ENCODE measurements at places on chromosomes 1 and 21.

GRCh38 chr1:232011961-232012360 is 385.4 kb downstream of the DISC1 start:
- H3K36me3 ChIP-seq = no peaks in the 10 kb centered on the region
- no peaks in the 10 kb centered on the region for H3K27me3 ChIP-seq
- no peak overlapping the region for H3K27ac ChIP-seq
- peaks cover 3% of the 10 kb centered on the region for H3K4me1 ChIP-seq
- H3K4me3 ChIP-seq = no peak overlapping the region

GRCh38 chr1:159141584-159142390 is 29.6 kb upstream of the CADM3 start:
- no peak overlapping the region for H3K27ac ChIP-seq
- no peaks in the 10 kb centered on the region for H3K36me3 ChIP-seq
- no peaks in the 10 kb centered on the region for H3K4me1 ChIP-seq
- DNase-seq = no peak
- H3K4me3 ChIP-seq = no peak overlapping the region

GRCh38 chr1:58266242-58266641 is 280.3 kb downstream of the OMA1 start:
- H3K27ac ChIP-seq = no peak overlapping the region
- H3K27me3 ChIP-seq = no peaks in the 10 kb centered on the region
- no peak overlapping the region for H3K4me3 ChIP-seq
- no peak for DNase-seq

DNA sequence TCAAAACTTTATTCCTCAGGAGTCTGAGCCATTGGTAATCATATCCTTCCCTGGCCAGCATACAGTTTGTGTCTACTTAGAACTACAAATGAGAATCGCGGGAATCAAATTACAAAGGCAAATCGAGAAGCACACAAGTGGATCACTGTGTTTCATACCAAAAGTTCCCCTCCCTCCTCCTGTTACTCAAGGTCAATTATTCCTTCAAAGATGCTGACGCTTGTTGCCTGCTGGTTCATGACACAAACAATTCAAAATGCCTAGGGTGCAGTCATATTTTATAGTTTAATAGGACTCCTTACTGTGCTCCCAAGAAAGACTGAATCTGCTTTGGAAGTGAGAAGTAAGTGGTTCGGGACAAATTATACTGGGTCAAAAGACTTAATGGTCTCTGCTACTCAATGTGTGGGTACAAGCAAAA is 93.0 kb upstream of the PBX1 start:
- no peaks in the 10 kb centered on the region for H3K4me1 ChIP-seq
- no peaks in the 10 kb centered on the region for H3K36me3 ChIP-seq
- H3K4me3 ChIP-seq = no peak overlapping the region
- H3K27ac ChIP-seq = no peak overlapping the region
- DNase-seq = no peak

- no peak for DNase-seq
- H3K27me3 ChIP-seq = peaks cover 17% of the 10 kb centered on the region
- no peak overlapping the region for H3K27ac ChIP-seq
- peaks cover 11% of the 10 kb centered on the region for H3K36me3 ChIP-seq
- H3K4me1 ChIP-seq = no peaks in the 10 kb centered on the region
These were observed 4.1 kb downstream of the KIAA1614 start for GRCh38 chr1:180916771-180917170.
